ENCODE measurements at places on chromosomes 11 and 22. TPM values are rescaled to one million over a fixed set of nuclear protein-coding genes. Genes with fewer than 3 reads are reported as not detected.

DNA sequence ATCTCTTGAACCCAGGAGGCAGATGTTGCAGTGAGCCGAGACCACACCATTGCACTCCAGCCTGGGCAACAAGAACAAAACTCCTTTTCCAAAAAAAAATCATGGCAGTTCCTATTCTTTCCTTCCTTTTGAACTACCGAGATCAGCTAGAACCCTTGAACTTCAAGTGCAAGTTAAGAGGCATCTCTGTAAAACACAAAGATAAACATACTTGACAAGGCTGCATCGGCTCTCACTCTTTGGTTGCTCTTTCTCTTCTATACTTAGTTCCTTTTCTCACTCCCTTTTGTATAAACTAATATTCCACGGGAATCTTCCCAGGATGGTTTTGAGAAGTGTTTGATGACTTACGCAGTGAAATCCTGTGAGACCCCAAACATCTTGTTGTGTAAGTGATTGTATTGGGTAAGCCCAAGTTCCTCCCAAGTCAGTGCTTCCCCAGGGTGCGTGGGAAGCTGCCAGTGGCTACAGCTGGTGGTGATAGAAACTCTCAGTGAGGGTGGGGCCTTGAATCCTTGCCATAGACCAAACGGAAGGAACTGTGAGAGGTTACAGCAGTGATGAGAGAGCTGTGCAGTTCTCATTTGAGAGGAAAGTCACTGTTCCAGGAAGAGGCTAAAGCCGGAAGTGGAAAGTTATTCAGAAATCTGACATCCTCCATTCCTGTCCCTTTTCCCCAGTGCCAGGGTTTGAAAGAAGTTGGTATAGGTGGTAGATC, 24.1 kb upstream of the CDC42EP2 start:
- peak; percentile 67 for ATAC-seq

TRIM29 gene
- total RNA-seq, result 1,294 TPM

DNA sequence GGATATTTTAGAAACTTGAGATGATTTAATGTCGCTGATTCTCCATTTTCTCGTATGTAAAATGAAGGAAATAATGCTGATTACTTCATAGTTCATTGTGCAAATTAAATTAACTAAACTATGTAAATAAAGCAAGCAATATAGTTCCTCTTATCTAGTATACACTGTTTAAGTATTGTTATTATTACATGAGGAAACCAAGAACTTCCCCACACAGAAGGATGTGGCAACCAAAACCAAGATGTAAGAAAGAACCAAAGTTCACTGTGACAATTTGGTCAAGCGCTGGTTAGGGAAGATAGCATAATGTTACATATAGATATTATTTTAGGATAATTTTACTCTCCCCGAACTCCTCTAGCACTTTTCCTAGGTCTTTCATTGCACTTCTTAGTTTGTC, 103.2 kb downstream of the XKR3 start:
- ATAC-seq, result no peak

LRRC74B gene
- total RNA-seq, result 0.20 TPM

APOA4 gene
- not detected for total RNA-seq

GRCh38 chr22:27628891-27629631, 172.5 kb downstream of the MN1 start:
- peak; percentile 56 for ATAC-seq

DNA sequence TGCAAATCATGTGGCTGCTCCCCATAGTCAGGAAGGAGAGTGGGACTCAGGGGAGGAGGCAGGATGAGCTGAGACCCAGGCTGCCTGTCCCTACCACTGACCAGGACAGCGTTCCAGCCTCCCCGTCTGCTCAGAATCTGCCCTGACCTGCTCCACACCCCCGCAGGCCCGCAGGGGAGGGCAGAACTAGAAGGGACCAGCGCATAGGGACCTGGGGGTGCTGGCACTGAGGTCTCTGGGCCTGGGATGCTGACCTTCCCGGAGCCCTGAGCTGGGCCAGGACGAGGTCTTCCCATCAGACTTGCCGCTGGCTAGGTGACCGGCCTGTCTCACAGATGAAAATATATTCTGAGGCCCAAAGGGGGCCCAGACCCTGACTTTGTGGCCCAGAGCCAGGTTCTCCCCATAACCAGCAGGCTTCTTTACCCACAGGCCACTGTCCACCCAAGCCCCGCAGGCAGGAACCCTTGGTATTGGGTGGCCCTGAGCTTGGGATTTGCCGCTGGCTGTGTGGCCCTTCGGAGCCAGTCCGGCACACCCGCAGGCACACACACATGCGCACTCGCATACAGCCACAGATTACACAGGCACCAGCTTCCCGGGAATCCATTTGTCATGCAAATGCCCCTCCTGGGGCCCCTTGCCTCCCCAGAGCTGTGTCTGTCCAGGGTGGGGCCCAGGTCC, 13.8 kb upstream of the PIM3 start:
- ATAC-seq, result no peak

GRCh38 chr11:109984634-109985289, 108.4 kb upstream of the ZC3H12C start:
- no peak for ATAC-seq

PDGFD gene
- total RNA-seq, result 0.76 TPM

OR51B2 gene
- not detected for total RNA-seq

- ATAC-seq, result no peak
Observed at GRCh38 chr11:128291007-128291406, 296.4 kb downstream of the ETS1 start.

MAJIN gene
- not detected for total RNA-seq

VSIG2 gene
- total RNA-seq, result 8.8 TPM

MS4A4E gene
- 0.64 TPM for total RNA-seq

C11orf21 gene
- total RNA-seq, result 0.08 TPM

TMPRSS5 gene
- 0.40 TPM for total RNA-seq

YPEL4 gene
- total RNA-seq, result not detected

POU2AF2 gene
- not detected for total RNA-seq

DNA sequence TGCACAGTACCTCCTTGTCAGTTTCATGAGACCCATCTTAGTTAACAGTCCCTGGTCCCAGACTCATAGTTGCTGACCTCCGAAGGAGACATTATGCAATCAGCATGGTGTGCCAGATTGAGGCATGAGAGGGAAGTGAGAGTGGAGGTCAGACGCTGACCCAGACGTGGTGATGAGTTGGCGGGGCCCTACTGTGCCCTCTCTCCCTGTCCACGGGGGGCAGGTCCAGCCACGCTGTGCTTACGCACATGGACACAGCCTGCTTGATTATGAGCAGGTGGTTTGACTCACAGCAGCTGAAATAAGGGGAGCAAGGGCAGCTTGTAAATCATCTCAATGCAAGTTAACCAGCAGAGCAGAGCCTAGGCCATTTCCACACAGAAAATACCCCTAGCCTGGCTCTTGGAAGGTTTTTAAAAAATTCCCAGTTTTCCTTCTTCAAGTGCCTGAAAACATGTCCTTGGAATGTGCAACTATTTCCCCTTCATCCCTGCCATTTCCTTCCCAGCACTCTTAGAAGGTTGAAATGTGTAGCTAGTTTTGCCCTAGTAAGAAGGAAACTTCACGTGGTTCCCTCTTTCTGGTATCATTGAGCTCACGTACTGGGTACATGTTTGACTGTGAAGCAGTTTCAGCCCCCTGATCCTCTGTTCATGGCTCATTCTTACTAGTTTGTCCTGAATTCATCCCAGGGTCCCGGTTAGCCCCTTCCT, 122.6 kb upstream of the SORL1-AS1 start:
- peak; percentile 36 for ATAC-seq

DNA sequence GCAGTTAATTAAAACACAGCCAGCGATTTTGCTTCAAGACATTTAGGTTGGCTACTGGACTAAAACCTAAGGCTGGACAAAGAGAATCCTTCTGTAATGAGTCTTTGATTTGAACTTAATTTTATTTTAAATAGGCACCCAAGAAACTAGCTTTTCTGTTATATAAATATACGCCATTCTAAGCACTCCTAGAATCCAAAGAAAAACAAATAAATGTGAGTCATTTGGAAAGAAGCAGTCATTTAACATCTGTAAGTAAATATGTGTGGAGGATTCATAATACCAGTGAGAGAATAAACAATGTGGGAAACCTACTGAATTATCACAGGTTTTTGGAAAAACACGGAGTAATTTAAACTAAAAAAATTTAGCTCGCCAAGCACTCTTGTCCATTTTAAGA, 1.2 kb upstream of the TECTA start:
- no peak for ATAC-seq

DNA sequence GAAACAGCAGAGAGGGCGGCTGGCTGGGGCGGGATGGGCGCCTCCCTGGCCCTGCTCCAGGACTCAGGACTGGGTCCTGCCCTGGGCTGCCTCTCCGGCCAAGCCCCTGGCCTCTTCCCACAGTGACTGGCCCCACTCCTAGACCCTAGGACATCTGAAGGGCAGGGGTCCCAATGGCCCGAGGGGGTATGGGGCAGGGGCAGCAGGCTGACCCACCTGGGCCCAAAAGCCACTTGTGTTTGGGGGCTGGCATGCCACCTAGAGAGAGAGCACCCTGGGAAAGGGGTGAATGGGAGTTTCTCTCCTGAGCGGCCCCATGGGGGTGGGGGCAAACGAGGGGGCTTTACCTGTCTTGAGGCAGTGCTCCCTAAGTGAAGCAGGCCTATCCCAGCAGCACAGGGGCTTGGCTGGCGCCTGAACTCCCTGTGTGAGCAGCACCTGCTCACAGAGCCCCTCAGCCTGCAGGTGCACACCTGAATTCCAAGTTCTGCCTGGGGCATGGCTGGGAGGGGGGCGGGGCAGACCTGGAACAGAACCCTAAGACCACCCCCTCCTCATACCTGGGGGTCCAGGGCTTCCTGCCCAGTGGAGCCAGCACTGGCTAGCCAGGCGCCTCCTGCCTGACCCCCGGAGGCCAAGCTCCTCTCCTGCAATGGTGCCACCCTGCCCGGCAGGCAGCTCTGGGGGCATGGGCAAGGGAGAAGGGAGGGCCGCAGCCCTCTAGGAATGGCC, 16.9 kb downstream of the DUSP8 start:
- ATAC-seq, result no peak

NXPE4 gene
- not detected for total RNA-seq

DNA sequence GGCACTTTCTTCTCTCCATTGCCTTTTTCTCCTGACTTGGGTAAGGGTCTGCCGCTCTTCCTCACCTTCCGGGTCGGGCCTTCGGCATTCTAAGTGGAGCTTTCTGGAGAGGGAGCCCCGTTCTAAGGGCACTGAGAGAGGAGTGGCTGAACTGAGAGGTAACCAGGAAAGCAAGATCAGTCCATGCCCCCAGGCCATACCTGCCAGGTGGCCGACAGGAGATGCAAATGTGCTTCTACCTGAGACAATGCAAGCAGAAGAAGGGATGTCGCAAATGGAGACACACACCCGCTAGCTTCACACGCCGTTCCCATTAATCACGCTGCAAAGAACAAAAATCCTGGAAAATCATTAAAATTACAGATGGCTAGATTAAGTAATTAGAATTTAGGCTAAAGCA, 156.4 kb upstream of the TBCEL start:
- ATAC-seq, result no peak

DNA sequence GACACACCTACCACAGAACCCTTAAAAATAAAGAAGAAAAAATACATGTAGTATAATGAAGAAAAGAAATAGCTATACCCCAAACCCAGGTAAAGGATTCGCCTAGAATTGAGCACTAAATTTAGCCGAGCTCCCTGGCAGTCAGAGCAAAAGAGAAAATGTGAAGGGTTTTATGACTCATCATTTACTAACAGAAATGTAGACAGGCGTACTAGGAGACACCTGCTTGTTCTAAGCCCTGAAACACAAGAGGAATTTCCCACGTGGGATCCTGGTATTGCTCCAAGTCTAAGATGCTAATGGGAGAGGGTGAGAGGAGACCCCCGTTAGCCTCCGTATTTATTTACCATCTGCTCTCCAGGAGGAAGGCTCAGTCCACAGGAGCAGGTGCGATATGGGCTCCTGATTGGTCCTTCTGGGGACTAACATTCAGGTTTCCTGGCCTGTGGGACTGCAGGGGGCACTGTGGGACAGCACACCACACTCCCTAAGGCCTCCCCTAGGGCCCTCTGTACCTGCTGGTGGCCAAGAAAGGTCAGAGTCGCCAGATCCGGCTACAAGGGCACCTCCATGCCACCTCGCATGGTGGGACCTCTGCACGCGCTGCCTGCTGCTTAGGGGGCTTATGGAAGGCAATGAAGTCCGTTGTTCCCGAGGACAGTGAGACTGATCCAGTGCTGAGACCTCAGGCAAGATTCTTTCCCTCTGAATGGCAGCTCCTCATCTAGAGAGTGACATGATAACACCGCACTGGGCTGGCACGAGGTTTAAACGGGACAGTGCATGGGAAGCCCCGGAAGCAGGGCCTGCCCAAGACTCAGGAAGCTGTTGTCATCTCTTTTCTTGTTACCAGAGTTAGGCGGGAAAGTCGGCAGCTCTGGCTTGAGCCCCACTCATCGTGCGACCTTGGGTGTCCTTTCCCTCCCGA, 25.8 kb downstream of the KCNC1 start:
- peak; percentile 56 for ATAC-seq

SLC25A1 gene
- total RNA-seq, result 78.5 TPM

- ATAC-seq, result no peak
Observed at GRCh38 chr11:117950993-117951961, 22.1 kb upstream of the TMPRSS13 start.

DNA sequence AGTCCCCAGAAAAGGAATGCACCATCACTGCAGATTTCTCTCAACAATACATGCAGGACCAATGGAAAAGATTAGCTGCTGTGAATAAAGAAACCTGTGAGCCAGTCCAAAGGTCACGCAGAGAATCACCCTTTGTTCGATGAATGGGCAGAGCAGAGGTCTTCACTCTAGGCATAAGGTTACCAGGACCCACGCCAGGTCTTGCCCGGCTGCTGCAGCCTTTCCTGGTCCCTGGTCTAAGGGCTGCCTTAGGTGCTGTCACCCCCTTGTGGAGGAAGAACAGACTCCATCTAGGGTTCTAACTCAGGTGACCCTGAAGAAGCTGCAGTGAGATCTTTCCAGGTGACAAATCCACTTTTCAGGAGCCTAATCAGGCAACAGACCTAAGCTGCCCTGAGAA, 29.0 kb upstream of the NAP1L4 start:
- peak; percentile 71 for ATAC-seq

- no peak for ATAC-seq
Observed at GRCh38 chr11:74520927-74521665, 27.6 kb upstream of the LIPT2 start.

SCUBE2 gene
- total RNA-seq, result 3.0 TPM

DNA sequence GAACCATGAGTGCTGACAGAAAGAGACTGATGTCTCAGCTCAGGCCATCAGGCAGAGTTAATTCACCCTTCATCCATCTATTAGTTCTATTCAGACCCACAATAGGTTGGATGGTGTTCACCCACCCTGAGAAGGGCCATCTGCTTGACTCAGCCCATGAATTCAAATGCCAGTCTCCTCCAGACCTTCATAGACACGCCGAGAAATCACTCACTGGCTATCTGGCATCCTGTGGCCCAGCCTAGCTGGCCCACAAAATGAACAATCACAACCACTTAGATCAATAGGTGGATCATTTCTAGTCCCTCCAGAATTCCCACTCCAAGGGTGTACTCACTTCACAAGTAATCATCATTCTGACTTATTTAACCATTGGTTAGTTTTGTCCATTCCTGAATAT, 58.2 kb downstream of the MYEOV start:
- no peak for ATAC-seq

KRTAP5-11 gene
- not detected for total RNA-seq

DNA sequence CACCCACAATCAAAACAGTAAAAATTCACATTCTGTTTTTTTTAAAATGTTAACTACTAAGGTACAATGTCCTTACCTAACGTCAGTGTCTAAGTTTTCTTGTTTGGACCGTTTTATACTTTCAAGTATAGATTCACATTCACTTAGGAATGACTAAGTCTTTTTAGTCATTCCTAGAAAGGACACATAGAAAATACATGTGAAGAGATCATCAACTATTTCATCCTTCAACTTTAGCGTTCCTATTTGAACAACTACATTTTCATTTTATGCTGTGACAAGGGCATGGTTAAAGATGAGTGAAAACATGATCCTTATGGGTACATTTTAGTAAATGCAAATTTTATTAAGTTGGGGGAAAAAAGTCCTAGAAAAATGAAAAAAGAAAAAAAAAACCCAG, 62.8 kb downstream of the DDX10 start:
- no peak for ATAC-seq

Measured in esophagus mucosa (tissue), 1 donor.